ENCODE measurements at places on chromosomes 5 and 9. TPM values are rescaled to one million over a fixed set of nuclear protein-coding genes. Genes with fewer than 3 reads are reported as not detected.
A peak's percentile ranks its signal among the peaks of the same experiment; 100 is the strongest.

Gene ESM1
- total RNA-seq, result not detected

Gene GADD45G
- 7.0 TPM for total RNA-seq

Gene SOWAHA
- total RNA-seq, result 0.10 TPM

Gene TMEM215
- 0.67 TPM for total RNA-seq

Gene RASGEF1C
- total RNA-seq, result 0.61 TPM

GRCh38 chr9:91360551-91361290, 997 bp downstream of the AUH start:
- peak overlapping the region; percentile 85 for H3K27ac ChIP-seq
- no peaks in the 10 kb centered on the region for H3K27me3 ChIP-seq
- H3K36me3 ChIP-seq, result no peaks in the 10 kb centered on the region
- H3K4me3 ChIP-seq, result peak overlapping the region; percentile 89
- no peak for DNase-seq
- peaks cover 4% of the 10 kb centered on the region for H3K4me1 ChIP-seq

DNA sequence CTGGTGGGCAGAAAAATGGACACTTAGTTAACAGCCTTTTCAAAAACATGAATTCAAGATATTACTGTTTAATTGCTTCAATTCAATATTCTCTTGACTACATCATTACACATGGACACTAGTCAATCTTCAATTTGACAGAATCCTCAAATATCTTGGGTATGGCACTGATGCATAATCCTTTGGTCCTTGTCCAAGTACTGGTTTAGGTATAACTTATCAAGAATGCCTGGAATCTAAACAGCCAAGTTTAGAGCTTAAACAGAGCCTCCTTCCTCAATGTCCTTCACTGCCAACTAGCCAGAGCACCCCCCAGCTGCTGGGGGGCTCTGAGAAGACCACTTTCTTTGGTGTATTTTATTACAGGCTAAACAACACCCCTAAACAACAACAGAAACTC, 61.6 kb upstream of the ERCC6L2 start:
- no peak overlapping the region for H3K27ac ChIP-seq
- H3K4me3 ChIP-seq, result no peak overlapping the region
- no peaks in the 10 kb centered on the region for H3K36me3 ChIP-seq
- no peak for DNase-seq
- H3K4me1 ChIP-seq, result no peaks in the 10 kb centered on the region
- H3K27me3 ChIP-seq, result no peaks in the 10 kb centered on the region

- H3K4me1 ChIP-seq, result no peaks in the 10 kb centered on the region
- DNase-seq, result no peak
- no peak overlapping the region for H3K27ac ChIP-seq
- no peaks in the 10 kb centered on the region for H3K36me3 ChIP-seq
- no peak overlapping the region for H3K4me3 ChIP-seq
- H3K27me3 ChIP-seq, result no peaks in the 10 kb centered on the region
Measured at GRCh38 chr5:17255471-17256021, 38.1 kb downstream of the BASP1 start.

- no peak overlapping the region for H3K27ac ChIP-seq
- DNase-seq, result no peak
- no peaks in the 10 kb centered on the region for H3K36me3 ChIP-seq
Measured at GRCh38 chr5:90356622-90357021, 52.9 kb downstream of the CETN3 start.

DNA sequence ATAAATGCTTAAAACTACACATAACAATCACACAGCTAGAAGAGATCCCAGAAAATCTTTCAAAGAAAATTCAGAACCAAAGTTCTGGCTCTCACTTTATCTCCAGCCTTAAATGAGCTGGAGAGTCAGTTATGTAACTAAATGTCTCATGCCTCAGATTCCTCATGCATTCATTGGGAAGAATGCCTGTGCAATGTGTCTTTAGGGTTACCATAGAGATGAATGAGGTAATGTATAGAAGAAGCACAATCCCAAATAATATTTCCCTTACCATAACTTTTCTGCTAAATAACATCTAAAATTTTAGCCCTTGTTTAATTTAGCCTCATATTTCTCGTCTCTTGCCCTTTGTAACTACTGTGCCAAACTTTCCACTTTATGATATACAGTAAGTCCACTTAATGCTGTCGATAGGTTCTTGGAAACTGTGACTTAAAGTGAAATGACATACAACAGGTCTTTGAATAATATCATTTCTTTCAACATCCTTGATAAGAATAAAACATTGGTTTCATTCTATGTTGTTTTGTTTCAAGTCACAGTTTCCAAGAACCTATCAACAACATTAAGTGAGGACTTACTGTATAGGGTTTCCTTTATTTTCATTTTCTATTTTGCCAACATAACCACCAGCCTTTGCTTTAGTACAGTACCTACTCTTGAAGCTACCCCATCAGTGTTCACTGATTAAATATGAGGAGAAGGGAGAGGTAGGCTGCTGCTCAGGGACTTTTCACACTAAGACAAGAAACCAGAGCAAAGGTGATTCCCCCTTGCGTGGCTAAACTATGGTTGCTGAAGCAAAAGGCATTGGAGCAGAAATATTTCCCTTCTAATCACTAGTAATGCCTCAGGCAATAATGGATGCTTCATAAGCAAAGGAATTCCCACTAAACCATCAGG, 295.7 kb upstream of the PTGER4 start:
- H3K4me3 ChIP-seq, result no peak overlapping the region
- no peaks in the 10 kb centered on the region for H3K4me1 ChIP-seq
- H3K36me3 ChIP-seq, result no peaks in the 10 kb centered on the region
- no peaks in the 10 kb centered on the region for H3K27me3 ChIP-seq

- H3K27ac ChIP-seq, result no peak overlapping the region
- no peaks in the 10 kb centered on the region for H3K27me3 ChIP-seq
- DNase-seq, result no peak
- H3K4me3 ChIP-seq, result no peak overlapping the region
Measured at GRCh38 chr9:92616655-92617111, 53.2 kb downstream of the IPPK start.

DNA sequence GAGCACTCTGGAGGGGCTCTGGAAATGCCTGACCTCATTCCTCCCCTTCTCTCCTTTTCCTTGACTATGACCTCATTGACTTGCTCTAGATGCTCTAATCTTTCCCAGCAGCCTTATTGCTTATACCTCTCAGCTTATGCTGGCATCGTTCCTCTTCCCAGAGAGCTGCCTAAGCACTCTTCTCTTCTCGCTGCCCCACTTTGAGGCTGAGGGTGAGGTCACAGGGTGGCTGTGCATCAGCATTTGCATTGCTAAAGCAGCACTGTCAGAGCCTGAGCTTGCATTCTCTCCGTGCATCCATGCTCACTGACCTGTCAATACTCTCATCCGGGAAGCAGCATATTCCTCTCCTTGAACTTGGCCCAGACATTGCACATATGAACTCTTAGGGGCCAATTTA, 96.4 kb upstream of the NTRK2 start:
- H3K4me3 ChIP-seq, result no peak overlapping the region
- H3K27me3 ChIP-seq, result no peaks in the 10 kb centered on the region
- no peaks in the 10 kb centered on the region for H3K36me3 ChIP-seq
- no peak overlapping the region for H3K27ac ChIP-seq
- peaks cover 3% of the 10 kb centered on the region for H3K4me1 ChIP-seq

GRCh38 chr5:151496041-151496484, 48.7 kb downstream of the SLC36A1 start:
- no peaks in the 10 kb centered on the region for H3K27me3 ChIP-seq
- DNase-seq, result peak; percentile 59
- H3K4me3 ChIP-seq, result peak overlapping the region; percentile 32

GRCh38 chr5:43649256-43649655, 46.3 kb downstream of the NNT start:
- no peak for DNase-seq
- 0 out of 2 replicates have a peak, but pooled peaks cover 2% of the 10 kb centered on the region for H3K36me3 ChIP-seq
- no peak overlapping the region for H3K27ac ChIP-seq
- H3K27me3 ChIP-seq, result no peaks in the 10 kb centered on the region
- H3K4me1 ChIP-seq, result no peaks in the 10 kb centered on the region

DNA sequence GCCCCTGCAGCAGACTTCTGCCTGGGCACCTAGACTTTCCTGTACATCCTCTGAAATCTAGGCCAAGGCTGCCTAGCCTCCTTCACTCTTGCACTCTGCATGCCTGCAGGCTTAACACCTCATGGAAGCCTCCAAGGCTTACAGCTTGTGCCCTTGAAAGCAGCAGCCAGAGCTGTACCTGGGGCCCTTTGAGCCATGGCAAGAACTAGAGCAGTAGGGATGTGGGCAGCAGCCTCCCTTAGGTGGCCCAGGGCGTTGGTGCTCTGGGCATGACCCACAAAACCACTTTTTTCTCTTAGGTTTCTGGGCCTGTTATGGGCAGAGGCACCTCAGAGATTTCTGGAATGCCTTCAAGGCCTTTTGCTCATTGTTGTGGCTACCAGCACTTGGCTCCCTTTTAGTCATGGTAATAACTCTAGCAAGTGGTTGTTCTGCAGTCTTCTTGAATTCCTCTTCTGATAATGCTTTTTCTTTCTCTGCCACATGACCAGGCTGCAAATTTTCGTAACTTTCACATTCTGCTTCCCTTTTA, 606.2 kb downstream of the TLE4 start:
- H3K4me1 ChIP-seq, result no peaks in the 10 kb centered on the region
- no peak overlapping the region for H3K4me3 ChIP-seq
- H3K27ac ChIP-seq, result no peak overlapping the region
- no peak for DNase-seq

GRCh38 chr5:101278917-101279316, 375.8 kb upstream of the ST8SIA4 start:
- H3K4me1 ChIP-seq, result no peaks in the 10 kb centered on the region
- DNase-seq, result no peak
- H3K36me3 ChIP-seq, result no peaks in the 10 kb centered on the region
- no peaks in the 10 kb centered on the region for H3K27me3 ChIP-seq

GRCh38 chr5:80659106-80659505, 4.3 kb upstream of the DHFR start:
- no peaks in the 10 kb centered on the region for H3K4me1 ChIP-seq
- H3K27ac ChIP-seq, result no peak overlapping the region
- H3K27me3 ChIP-seq, result no peaks in the 10 kb centered on the region
- no peak for DNase-seq

All from H1 (cell line).